GM23338 (cell line): ENCODE measurements at places on chromosomes 4 and X. TPM values are rescaled to one million over a fixed set of nuclear protein-coding genes. Genes with fewer than 3 reads are reported as not detected.

Gene TREX2
- 1.7 and 4.6 TPM in 2 replicates for total RNA-seq

Gene NR0B1
- total RNA-seq = 0.16 and 0.45 TPM in 2 replicates

Gene SHROOM3
- 59.7 and 73.5 TPM in 2 replicates for total RNA-seq

Gene SPANXC
- not detected in 2 replicates for total RNA-seq

Gene CSAG2
- total RNA-seq = not detected in 2 replicates

Gene TMEM187
- 4.4 and 9.7 TPM in 2 replicates for total RNA-seq

Gene F8A3
- 0.87 TPM in 1 of 2 replicates, not detected in the other for total RNA-seq

Gene MYOZ2
- total RNA-seq = not detected in 2 replicates

Gene PPP1R2C
- total RNA-seq = not detected in 2 replicates

Gene VSIG1
- total RNA-seq = 1.2 and 1.7 TPM in 2 replicates

Gene HEPH
- 52.5 and 64.7 TPM in 2 replicates for total RNA-seq

Gene PLP1
- total RNA-seq = 49.9 and 66.9 TPM in 2 replicates
